ENCODE measurements at places on chromosomes 12 and 14.
A peak's percentile ranks its signal among the peaks of the same experiment; 100 is the strongest.

- DNase-seq = no peak
Measured at GRCh38 chr14:33930439-33930838, 20.4 kb downstream of the EGLN3 start.

GRCh38 chr12:124660851-124661250 lies 93.4 kb upstream of the NCOR2 start:
- no peak for DNase-seq

DNA sequence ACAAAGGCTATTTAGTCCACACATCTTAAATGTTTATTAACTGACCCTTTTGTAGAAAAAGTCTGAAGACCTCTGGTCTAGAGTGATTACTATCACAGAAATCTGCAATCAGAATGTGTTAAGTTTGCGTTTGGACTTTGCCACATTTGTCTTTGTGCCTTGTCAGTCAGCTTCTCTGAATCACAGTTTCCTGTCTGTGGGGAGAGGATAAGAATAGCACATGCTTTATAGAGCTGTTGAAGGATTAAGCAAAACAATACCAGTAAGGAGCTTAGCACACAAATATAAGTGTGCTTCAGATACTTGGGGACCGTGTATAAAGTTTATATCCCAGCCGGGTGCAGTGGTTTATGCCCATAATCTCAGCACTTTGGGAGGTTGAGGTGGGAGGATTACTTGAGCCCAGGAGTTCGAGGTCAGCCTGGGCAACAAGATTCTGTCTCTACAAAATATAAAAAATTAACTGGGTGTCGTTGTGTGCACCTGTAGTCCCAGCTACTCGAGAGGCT lies 63.0 kb upstream of the BTG1 start:
- no peak for DNase-seq

- peak; percentile 61 for DNase-seq
Measured at GRCh38 chr14:57317248-57317833, 48.6 kb downstream of the AP5M1 start.

DNA sequence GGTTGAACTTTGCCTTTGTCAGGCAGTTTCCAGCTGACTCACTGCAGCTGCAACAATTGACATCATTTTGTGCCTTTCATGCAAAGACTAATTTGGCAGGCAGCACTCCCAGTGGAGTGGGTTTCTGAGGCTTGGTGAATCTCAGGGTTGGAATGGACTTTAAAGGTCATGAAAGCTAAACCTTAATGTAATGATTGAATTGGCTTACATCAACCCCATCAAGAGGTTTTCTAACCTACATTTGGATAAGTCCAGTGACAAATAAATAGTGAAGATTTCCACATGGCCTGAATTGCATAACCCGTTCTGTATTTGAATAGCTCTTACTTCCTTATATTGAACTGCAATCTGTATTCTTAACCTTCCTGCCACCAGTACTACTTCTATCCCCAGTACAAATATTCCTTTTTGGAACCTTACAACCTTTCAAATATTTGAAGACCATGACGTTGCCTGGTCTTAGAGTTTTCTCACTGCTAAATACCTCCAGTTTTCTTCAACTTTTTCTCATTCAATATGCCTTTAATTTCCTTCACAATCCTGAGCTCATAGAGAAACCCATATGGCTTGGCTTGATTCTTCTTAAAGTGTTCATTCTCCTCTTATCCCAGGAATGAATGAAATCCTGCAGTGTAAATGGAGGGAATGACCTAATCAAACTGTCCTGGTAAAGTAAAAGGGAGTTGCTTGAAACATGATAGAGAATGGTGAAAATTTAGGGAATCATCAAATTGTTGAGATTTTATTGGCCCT lies 168.1 kb upstream of the NOVA1 start:
- no peak for DNase-seq

DNA sequence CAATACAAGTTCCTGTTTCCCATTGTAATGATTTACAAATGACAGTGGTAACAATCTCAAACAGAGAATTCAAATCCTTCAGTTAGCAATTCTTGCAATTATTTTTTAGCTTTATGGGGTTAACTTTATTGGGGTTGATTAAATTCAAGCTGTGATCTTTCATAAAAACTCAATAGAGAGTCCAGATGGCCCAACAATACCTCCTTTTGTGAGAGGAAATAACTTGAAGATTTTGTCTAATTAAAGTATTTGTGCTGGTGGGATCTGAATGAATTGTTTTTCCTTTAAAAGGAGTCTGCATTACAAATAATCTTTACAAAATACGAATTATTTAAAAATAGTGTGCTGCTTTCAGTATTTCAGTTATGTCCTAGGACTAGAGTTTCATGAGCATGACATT lies 4.4 kb upstream of the ARHGAP5 start:
- no peak for DNase-seq

DNA sequence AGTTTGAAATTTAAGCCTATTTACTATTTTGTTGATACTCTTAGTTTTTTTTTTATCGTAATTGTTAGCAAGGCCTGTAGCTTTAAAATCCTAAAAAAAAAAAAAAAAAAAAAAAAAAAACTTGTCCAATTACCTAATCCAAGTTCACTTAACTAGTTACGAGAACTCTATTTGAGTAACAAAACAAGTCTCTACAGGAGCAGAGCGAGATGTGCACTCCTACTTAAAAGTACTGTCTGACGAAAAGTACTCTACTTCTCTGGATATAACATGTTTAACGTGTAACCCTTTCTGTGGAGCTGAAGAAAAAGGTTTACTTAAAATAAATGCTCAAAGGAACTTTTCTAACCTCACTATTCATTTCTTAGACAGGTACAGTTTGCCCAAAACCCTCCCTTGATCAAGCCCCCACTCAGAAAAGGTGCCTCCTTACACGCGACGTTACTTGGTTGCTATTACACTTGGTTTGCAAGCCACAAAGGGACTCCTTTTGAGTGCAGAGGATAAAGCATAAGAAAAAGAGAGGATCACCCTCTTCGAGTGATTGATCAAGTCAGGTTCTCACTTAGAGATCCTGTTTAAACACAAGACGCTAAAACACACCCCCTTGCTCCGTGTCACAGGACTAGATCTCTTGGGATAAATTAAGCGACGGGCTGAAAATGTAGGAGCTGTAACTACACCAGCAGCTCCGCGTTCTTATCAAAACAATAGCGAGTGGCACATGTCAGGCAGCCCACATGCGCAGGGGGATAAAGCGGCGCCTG lies 2.2 kb downstream of the BAZ1A start:
- DNase-seq = no peak

DNA sequence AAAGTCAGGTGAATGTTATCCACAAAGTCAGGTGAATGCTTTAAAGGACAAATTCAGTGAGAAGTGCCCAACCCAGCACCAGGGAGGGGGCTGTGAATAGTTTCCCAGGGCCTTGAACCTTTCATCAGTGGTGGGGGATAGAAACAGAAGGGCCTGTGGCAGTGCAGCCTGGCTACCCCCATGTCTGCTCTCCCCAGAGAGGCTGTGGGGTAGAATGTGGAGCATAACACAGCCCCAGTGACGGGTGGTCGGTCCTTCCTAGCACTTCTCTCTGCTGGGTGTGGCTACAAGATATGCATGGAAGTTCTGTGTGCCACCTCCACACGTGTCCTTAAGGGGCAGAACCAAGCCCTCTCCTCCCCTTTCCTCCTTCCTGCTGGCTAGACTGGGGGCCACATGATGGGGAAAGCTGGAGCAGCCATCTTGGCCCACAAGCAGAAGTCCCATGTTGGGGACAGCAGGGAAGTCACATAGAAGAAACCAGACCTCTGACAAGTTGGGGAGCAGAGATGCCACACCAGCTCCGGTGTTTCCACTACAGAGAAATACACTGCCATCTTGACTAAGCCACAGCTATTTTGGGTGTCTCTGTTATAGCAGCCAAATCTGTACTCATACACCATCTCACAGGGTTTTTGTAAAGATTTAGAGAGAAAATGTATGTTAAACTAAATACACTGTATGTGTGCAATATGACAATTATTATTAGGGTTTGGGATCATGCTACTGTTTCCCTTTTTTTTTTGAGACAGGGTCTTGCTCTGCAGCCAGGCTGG lies 17.0 kb downstream of the RITA1 start:
- no peak for DNase-seq

GRCh38 chr14:89377544-89377943 lies 39.5 kb downstream of the FOXN3 start:
- DNase-seq = no peak

DNA sequence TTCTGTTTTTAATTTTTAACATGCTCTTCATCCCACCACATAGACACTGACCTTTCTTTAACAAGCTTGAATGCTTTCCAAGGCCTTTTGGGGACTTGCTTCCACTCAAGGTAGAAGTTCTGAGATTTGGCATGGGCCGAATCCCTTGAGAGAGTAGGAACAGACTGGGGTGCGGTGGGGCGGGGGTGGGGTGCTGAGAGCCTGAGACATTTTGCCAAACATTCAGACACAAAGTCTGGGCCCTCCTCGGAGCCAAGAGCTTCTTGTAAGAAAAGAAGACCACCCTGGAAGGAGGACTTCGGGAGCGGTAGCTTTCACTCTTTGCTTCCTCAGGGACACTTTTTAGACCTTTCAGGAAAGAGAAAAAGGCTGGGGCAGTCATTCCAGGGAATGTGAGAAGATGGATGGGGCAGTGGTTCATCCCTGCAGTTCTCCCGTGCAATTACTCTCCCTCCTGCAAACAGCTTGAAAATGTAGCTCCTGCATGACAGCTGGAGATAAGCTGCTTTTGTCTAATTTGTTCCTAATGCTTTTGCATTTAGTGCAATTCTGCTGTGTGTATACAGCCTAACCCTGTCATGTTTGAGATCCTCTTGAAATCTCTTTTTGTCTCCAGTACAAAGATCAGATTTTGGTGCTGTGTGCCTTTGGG lies 16.3 kb upstream of the MYO1H start:
- DNase-seq = no peak

DNA sequence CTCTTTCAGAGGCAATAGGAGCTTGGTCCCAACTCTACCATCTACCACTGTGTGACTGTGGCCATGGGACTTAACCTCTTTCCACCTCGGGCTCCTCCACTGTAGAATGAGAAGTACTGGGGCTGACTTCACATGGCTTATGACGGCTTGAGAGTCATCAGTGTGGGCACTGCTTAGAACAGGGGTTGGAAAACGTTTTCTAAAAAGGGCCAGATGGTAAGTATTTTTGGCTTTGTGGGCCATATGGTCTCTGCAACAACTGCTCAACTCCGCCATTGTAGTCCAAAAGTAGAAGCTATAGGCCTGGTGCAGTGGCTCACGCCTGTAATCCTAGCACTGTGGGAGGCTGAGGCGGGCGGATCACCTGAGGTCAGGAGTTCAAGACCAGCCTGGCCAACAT lies 69.2 kb upstream of the LTA4H start:
- DNase-seq = no peak

DNA sequence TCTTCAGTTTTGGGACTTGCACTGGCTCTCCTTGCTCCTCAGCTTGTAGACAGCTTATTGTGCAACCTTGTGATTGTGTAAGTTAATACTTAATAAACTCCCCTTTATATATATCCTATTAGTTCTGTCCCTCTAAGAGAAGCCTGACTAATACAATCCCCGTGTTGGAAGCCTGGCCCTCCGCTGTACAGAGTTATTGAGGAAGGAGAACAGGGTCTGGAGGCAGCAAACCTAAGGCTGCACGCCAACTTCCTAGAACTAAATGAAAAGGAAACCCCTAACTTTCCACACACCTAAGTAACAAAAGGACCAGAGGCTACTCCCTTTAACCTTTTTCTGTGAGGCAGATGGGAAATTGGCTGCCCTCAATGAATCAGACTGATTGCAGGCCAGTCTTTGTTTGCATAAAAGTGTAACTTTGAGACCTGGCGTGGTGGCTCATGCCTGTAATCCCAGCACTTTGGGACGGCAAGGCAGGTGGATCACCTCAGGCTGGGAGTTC lies 42.6 kb upstream of the LIMA1 start:
- no peak for DNase-seq

GRCh38 chr14:76926521-76927251 lies 100.5 kb downstream of the LRRC74A start:
- DNase-seq = no peak

- DNase-seq = no peak
Measured at GRCh38 chr12:96350982-96351381, 49.3 kb downstream of the CDK17 start.

DNA sequence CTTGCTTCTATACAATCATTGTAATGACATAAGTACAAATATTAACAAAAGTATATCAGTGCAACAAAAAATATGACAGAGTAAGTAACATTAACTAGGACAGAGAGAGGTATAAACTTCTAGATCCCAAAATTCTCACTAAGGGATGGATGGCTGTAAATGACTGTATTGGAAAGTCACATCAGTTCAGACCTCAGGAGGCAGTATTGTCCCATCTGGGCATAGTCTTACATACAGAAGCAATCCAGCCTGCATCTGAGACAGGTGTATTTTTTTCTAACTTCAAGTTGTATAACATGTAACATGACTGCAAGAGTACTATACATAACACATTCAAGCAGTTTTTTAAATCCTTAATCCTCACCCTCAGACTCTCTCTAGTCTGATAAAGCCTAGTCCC lies 99.0 kb downstream of the GARIN6 start:
- DNase-seq = no peak

All from SJSA1 (cell line).